ENCODE measurements at places on chromosomes 5 and 9. TPM values are rescaled to one million over a fixed set of nuclear protein-coding genes. Genes with fewer than 3 reads are reported as not detected.

DNA sequence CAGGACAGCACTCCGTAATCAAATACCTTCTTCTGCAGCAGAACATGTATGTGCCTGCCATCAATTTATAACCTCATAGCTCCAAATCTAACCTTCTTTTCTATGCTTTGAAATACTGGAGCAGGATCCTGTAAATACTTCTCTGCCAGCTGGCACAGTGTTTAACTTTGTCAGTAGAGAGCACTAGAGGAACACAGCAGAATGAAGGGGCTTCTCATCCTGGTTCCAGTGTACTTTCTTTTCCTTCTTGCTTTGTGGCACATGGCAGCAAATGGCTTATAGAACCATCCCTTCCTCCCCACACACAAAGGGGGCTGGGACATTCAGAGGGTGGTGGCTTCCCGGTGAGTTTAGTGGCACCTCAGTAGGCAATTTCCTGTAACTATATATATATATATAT lies 3.8 kb upstream of the FBXW11 start:
- DNase-seq: no peak

DNA sequence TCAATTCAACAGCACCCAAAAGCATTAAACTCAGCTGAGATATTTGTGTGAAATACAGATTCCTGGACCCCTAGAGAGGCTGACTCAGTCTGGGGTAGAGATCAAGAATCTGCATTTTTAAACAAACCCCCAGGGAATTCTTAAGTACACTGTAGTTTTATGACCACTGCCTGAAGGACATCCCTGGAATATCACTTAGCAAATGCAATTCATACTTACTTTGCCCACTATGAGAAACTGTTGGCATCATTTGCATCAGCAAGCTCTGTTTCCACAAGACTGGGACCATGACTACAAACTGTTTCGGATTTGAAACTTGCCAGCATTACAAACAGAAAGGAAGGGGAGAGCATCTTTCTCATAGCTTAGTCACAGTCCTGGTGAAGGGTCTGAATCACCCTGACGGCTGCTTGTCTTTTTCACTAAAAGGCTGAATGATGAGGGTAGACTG lies 63.7 kb downstream of the MLLT3 start:
- no peak for DNase-seq

DNA sequence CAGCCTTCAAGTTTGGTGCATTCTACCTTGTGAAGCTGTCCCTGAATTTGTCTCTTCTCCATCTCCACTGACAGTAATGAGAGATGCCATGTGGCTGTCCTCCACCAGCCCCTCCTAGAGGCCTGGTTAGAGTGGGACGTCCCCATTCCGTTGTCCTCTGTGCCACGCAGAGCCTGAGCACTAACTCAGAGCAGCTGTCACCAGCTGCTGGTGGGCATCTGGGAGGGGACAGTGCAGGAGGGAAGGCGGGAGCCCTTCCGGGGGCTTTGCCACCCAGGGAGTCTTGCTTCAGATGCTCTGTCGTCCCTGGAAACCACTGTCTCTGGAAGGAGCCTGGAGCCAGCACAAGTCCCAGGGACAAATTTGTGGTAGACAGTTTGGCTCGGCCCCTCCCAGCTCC lies 78.6 kb downstream of the PDZD2 start:
- DNase-seq: no peak

Gene TENT4A
- 35.6 TPM for polyA plus RNA-seq

Gene SPINK4
- not detected for polyA plus RNA-seq

Gene PAPPA
- 1.6 TPM for polyA plus RNA-seq

Gene TCERG1
- polyA plus RNA-seq: 125 TPM

Gene RASGEF1C
- 0.56 TPM for polyA plus RNA-seq
